ENCODE measurements at places on chromosomes 16 and 17.

DNA sequence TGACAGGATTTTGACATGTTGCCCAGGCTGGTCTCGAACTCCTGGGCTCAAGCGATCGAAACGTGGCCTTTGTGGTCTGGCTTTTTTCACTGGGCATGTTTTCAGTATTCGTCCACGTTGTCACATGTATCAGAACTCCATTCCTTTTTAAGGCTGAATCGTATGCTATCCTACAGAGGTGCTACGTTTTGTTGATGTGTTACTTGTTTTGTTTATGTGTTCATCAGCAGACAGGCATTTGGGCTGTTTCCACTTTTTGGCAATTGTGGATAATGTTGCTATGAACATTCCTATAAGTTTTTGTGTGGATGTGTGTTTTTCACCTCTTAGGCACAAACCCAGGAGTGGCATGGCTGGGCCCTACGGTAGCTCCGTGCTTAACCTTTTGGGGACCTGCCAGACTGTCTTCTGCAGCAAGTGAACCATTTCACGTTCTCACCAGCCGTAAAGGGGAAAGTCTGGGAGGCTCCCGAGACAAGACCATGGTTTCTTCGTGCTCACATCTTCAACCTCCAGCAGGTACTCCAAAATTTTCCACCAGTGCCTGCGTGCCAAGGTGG, 26.9 kb downstream of the ADCY9 start:
- DNase-seq, result no peak

DNA sequence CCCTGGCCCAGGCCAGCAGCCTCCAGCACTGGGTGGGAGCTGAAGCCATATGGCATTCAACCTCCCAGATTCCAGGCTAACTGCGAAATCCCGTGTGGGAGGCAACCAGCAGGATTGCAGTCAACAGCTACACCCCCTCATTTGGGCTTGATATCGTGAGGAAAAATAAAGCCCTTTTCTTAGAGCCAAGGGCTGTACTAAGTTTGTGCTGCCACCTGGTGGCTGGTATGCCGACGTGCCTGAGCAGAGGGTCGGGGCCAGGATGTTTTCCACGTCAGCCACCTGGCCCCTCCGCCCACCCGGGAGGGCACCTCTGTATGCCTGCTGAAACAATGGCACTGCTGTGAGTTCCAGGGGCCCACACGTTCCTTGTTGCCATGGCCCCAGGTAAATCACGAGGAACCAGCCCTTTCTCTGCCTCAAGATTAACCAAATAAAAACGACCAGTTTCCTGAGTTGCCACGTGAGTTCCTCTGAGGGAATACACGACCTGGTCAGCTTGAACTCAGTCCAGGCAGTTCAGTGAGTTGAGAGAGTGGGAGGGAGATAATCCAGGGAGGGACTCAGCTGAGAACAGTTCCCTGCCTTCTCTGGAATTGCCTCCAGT, 9.0 kb downstream of the TMEM98 start:
- no peak for DNase-seq

GRCh38 chr17:4054446-4054845, 88.4 kb downstream of the ZZEF1 start:
- no peak for DNase-seq

DNA sequence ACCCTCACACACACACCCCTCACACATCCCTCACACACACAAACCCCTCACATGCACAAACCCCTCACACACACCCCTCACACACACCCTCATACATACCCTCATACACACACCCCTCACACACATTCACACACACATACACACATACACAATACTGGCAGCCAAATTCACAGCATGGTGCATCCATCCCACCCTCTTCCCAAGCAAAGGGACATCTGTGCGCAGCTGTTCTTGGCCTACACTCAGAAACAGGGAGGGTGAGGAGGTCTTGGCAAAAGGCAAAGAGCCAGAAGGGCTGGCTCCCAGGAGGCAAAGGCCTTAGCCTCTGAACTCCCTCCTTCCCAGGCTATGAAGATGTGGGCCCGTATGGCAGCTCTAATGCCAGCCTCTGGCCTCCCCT, 23.4 kb downstream of the C17orf67 start:
- DNase-seq, result no peak

- DNase-seq, result no peak
Observed at GRCh38 chr17:39695089-39695474, 4.8 kb upstream of the ERBB2 start.

DNA sequence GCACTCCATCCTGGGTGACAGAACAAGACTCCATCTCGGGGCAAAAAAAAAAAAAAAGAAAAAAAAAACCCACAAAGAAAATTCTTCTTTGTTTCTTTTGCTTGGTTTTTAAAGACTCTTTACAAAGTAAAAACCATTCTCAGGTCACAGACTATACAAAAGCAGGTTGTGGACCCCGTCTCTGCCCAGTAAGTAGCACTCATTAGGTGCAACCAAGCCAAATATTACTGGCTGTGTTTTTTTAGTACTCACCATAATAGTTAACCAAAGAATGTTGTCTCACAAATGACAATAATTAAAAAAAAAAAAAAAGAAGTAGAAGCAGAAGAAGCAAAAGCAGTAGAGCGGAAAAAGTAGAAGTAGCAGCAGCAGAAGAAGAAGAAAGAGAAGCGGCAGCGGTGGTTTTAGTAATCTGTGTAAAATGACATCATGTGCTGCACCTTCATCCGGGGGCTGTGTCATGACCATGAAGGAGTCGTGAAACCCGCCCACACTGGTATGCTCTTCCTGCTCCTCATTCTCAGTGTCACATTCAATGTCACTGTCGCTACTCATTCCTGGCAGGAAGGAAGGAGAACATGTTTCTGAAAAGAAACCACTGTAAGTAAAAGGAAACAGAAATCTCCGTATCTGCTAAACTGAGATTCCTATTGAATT, 105.4 kb downstream of the TRIM37 start:
- DNase-seq, result no peak

DNA sequence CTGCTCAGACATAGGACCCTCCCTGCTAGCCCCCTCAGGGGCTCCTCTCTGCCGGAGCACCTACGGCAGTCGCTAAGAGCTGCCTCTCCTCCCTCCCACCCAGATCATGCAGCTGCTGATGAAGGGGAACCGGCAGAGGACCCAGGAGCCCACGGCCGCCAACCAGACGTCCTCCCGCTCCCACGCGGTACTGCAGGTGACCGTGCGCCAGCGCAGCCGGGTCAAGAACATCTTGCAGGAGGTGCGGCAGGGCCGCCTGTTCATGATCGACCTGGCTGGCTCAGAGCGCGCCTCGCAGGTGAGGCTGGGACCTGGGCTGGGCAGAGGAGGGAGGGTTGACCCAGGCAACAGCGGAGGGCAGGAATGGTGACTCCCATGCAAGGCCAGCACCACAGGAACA, 17.0 kb downstream of the BTBD17 start:
- DNase-seq, result no peak

DNA sequence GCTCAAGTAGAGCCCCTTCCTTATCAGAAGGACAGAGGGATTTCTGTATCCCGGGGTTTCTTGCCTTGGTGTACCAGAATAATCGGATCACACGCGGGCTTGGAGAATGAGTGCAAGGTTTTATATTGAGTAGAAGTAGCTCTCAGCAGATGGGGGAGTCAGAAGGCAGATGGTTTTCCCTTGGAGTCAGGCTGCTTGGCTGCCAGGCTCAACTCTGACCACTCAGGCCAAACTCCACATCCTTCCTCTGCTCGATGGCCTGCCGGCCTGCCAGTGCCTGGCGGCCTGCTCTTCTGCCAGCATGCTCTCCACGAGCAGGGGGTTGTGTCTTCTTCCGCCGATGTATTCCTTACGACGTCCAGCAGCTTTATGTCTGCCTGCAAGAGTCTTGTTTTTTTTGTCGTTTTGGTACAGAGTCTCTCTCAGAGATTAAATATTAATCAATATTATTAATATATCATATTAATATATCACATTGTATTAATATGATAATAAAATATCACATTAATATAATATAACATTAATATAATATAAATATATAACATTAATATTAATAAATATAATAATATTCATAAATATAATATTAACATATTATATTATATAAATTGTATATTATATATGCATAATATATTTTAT, 229.2 kb upstream of the WSCD1 start:
- no peak for DNase-seq

GRCh38 chr17:46834846-46835245, 16.4 kb upstream of the WNT3 start:
- no peak for DNase-seq

DNA sequence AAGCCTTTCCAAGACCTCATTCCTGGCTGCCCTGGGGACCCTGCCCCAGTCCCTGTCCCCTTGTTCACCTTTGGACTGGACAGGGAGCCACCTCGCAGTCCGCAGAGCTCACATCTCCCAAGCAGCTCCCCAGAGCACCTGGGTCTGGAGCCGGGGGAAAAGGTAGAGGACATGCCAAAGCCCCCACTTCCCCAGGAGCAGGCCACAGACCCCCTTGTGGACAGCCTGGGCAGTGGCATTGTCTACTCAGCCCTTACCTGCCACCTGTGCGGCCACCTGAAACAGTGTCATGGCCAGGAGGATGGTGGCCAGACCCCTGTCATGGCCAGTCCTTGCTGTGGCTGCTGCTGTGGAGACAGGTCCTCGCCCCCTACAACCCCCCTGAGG, 38.7 kb upstream of the IL21R start:
- no peak for DNase-seq

- DNase-seq, result no peak
Observed at GRCh38 chr16:88499292-88499691, 46.2 kb downstream of the ZFPM1 start.

DNA sequence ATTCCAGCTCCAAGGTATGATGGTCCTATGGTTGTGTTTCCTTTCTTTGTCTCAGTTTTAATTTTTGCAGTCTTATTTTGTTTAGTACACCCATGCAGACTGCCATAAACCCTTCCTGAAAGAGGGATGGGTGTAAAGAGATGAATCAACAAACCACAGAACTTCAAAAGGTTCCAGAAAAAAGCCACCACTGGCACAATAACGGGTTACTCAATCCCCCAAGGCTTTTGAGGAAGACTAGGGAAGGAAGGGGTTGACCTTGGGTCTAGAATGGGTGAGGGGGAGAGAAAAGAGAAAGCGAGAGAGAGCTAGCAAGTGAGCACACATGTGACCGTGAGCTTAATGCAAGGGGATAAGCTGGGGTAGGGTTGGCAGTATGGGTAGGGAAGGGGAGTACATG, 168.1 kb downstream of the XYLT1 start:
- DNase-seq, result no peak

DNA sequence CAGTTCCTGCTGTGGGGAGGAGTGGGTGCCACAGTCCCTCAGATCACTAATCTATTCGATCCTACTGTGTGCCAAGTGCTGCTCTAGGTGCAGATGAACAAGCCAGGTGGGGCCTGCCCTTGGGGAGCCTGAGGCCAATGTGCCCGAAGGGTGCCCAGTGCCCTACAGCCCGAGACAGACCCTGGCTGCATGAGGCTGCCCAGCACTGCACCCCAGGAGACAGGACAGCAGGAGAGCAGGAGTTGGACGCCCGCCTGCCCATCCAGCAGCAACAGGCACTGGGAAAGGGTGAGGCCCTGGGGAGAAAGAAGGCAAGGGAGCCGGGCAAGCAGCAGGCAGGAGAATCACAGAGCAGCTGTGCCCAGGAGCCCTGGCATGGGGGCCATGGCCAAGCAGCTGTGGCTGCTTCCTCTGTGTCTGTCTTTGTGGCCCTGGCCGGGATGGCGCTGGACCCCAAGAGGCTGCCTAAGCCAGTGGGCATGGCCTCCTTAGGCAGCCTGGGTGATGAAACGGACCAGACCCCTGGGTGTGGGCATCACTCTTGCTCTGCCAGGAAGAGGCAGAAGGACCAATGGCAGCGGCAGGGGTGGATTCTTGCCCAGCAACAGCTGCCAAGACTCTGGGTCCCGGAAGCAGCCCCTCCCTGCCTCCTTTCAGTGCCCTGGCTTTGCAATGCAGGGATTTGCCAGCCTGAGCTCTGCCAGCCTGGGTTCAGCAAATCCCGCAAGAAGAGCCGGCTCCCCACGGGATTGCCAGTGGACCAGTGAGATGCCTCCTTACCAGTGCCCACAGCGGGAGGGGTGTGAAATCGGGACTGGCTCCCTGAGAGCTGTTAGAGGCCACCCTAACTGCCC, 179.6 kb upstream of the TNRC6C start:
- DNase-seq, result no peak

DNA sequence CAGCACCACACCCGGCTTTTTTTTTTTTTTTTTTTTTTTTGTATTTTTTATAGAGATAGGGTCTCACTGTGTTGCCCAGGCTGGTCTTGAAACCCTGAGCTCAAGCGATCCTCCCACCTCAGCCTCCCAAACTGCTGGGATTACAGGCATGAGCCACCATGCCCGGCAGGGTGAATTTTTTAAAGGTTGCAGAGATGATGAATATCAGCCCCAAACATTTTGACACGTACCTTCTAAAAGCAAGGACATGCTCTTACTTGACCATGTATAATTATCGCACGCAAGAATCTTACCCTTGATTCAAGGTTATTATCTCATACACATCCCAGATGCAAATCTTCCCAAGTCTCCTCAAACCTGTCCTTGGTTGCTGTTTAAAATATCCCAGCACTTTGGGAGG, 4.3 kb upstream of the FOXC2 start:
- no peak for DNase-seq

DNA sequence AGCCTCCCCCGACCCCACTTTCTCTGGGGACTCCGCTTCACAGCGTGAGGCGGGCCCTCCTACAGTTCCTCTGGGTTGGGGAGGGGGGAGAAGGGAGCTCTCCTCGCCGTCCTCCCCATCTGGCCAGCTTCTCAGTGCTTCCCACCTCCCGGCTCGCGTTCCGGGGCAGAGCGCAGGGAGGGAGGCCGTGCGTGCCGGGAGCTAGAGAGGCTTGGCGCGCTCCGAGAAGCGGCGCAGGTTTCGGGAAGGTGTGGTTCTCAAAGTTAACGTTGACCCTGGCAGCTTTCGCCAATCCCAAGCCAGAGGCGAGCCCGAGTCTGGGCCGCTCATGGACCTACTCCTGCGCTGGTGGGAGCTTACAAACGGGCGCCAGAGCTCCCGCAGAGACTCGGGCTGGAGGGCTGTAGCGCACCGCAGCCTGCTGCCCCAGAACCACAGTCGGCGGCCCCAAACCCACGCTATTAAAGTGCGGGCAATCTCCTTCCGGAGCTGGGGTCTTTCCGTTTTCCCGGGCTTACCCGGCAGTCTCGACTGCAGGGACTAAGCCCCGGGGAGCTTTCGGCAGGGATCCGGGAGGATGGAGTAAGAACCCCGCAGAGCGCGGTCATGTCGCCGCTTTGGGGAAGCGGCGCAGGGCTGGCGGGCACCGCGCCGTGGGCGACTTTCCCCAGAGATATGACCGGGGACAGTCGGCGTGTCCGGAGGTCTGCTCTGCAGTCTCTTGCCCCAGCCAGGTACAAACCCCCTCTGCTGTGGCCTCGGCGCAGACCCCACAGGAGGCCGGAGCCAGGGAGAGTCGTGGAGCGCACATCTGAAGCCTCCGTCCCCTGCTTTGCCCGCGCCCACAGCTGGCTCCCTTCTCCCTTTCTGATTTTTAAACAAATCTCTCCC, 787 bp downstream of the CDH11 start:
- DNase-seq, result no peak
